ENCODE measurements at places on chromosomes 7 and 10. TPM values are rescaled to one million over a fixed set of nuclear protein-coding genes. Genes with fewer than 3 reads are reported as not detected.

The ACSL5 gene
- total RNA-seq, result 22.7 TPM

The ASB10 gene
- total RNA-seq, result not detected

The CLEC2L gene
- not detected for total RNA-seq

The SPDYE8 gene
- not detected for total RNA-seq

The COL13A1 gene
- 33.6 TPM for total RNA-seq

The CYTH3 gene
- 10.0 TPM for total RNA-seq

The PILRA gene
- not detected for total RNA-seq

The TMEM236 gene
- total RNA-seq, result 0.11 TPM

The FEZF1 gene
- not detected for total RNA-seq

The RBP3 gene
- total RNA-seq, result not detected

The CLDN15 gene
- 3.6 TPM for total RNA-seq

The TRIM73 gene
- total RNA-seq, result 0.67 TPM

The WNT2 gene
- total RNA-seq, result not detected

The GRM3 gene
- total RNA-seq, result not detected

The OPALIN gene
- not detected for total RNA-seq

The HUS1 gene
- 19.2 TPM for total RNA-seq

- DNase-seq, result no peak
Measured at GRCh38 chr7:21671859-21672258, 129.0 kb downstream of the DNAH11 start.

- no peak for DNase-seq
Measured at GRCh38 chr10:84224411-84225028, 824 bp downstream of the LRIT2 start.

DNA sequence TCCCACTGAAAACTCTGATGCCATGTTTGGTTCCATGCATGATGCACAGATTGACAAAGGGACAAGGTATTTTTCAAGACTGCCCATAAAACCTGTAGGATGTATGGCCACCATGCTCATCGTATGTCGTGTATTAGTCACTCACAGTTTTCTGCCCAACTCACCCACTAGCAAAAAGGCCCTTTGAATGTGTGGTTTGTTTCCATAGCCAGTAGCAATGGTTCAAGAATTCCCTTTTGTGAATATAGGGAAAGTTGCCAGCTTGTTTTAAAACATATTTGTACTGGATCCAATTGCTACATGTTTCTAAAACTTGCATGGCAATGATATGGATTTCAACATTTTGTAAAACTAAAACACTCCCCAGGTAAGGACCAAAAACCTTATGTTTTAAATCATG is 280.9 kb upstream of the YAE1 start:
- DNase-seq, result no peak

GRCh38 chr10:6722616-6723004 is 142.5 kb upstream of the PRKCQ start:
- DNase-seq, result peak; percentile 19

- no peak for DNase-seq
Measured at GRCh38 chr7:95867309-95867708, 95.0 kb downstream of the DYNC1I1 start.

DNA sequence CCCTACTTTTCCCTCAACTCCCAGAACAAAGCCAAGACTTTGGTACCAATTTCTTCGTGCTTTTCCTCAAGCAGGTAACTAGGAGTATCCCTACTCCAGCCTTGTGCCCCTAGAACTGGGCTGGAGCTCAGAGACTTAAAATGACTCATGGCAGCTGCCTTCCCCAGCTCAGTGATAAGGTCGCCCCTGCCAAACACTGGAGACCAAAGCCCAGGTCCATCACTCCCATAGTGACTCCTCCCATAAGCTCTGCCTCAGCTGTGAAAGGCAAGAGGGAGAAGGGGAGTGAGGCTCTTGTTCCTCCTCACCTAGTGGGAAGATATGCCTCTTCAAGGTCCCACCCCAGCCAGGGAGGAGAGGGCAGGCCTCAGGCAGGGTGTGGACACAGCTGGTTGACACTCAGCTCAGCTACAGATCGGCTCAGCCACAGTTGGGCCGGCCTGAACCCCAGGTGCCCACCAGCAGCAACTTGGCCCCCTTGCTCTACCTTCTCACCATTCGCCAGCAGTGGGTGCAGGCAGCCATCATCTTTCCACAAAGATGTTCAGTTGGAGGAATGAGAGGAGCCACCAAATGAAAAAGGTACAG is 13.8 kb upstream of the CYREN start:
- no peak for DNase-seq

DNA sequence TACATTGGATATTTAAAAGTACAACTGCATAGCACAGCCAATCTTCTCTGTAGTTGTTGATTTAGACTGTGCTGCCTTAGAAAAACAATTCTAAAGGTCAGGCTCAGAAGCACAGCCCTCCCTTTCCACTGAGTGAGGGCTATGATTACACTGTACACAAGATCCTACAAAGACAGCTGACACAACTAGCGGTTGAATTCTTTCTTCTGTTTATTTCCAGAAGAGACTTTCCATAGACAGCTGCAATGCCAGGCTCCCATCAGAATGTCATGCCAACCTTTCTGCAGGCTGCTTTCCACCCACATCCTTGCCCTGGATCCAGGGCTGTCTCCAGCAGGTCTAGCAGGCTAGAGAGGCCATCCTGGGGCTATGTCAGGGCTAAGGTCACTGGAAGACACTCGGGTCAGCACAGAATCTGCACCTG is 39.3 kb downstream of the FAM13C start:
- no peak for DNase-seq

- DNase-seq, result no peak
Measured at GRCh38 chr7:132653366-132653930, 77.2 kb upstream of the PLXNA4 start.

DNA sequence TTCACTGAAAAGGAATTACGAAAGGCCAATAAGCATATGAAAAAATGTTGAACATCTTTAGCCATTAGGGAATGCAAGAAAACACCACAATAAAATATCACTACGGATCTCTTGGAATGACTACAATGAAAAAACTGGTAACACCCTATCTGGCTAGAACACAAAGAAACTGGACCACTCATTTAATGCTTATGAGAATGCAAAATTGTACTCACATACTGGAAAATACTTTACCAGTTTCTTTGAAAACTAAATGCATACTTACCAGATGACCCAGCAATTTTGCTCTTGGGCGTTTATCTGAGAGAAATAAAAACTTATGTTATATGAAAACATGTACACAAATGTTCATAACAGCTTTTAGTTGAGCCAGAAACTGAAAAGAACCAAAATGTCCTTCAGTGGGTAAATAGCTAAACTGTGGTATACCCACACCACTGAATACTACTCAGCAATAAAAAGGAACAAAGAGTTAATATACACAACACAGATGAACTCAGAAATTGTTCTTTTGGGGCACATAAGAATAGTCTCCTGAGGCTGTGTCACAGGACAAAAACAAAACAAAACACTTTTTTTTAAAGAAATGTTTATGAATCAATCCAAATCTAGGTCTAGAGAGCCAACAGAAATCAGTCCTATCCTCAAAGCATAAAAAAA is 23.5 kb downstream of the CNOT4 start:
- DNase-seq, result no peak

- no peak for DNase-seq
Measured at GRCh38 chr7:43362652-43363034, 220.3 kb upstream of the STK17A start.

GRCh38 chr10:70809011-70809611 is 6.6 kb upstream of the SGPL1 start:
- DNase-seq, result no peak

GRCh38 chr10:121291376-121291775 is 306.9 kb downstream of the FGFR2 start:
- no peak for DNase-seq

- no peak for DNase-seq
Measured at GRCh38 chr7:2271273-2272026, 29.4 kb downstream of the NUDT1 start.

GRCh38 chr10:131929122-131929845 is 28.5 kb downstream of the PPP2R2D start:
- no peak for DNase-seq

DNA sequence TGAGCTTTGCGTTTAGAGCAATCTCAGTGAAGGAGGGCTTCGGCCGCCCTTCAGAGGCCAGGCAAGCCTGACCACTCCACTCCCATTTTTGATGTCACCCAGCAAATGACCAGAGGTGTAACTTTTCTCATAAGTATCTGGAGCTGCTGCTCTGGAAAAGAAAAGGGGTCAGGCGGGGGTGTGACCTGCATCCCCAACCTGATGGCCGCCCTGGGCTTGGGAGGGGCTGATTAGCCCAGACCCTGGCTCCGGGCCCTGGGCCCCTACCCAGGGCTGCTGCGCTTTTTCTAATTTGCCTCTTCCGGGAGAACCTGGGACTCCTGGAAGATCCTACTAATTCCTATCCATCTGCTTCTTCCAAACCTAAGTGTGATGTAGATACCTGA is 9.6 kb upstream of the EBF3 start:
- DNase-seq, result no peak

GRCh38 chr10:47356708-47357107 is 8.5 kb downstream of the RBP3 start:
- no peak for DNase-seq

DNA sequence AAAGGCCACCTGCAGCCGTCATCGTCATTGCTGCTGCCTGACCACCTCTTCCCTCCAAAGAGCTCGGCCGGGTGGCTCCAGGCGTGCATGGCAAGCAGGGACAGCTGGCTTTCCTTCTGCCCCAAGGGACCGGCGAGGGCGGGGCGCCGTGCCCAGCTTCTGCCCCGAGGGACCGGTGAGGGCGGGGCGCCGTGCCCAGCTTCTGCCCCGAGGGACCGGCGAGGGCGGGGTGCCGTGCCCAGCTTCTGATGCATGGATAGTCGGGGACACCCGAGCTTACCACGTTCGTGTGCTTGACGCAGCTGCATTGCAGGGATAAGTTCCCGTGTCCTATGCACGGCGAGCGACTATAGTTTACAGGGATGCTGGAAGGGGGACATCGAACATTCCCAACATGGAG is 27.0 kb downstream of the CFAP46 start:
- DNase-seq, result no peak

GRCh38 chr10:86286236-86287109 is 80.1 kb downstream of the GRID1 start:
- no peak for DNase-seq

GRCh38 chr10:113980408-113981087 is 63.1 kb upstream of the ADRB1 start:
- DNase-seq, result no peak

GRCh38 chr10:65846541-65846940 is 1079.3 kb upstream of the LRRTM3 start:
- no peak for DNase-seq

DNA sequence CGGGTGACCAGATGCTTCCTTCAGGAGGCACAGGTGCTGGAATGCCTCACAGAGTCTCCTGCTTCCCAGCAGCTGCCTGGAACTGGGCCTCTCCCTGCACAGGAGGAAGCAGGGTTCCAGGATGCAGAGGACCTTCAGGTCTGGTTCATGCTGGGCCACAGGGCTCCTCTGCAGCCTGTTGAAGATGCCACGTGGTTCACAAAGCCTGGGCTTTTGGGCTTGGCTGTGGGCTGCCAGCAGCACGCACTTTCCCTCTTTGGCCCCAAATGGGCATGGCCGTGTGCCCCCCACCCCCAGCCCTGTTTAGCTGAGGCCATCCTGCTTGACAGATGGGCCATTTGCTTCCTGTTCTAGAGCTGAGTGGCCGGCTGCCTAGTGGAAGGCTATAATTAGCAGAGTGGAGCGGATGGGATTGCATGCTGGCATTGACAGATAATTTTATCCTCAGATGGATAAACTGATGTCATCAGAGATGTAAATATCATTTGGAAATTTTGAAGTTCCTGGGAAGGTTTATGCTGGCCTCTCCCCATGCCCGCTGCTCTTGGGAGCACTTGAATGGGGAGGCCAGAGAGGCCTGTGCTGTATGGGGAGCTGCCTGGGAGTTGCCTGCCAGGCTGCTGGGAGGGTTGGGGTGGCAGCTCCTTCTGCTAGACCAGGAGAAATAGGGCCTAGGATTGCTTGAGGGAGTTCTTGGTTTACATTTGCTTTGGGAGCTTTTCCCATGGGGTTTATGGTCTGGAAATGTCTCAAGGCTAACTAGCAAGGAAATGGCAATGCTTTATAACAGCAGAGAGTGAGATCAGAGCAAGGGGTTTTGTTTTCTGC is 28.2 kb downstream of the TSPAN15 start:
- DNase-seq, result no peak

DNA sequence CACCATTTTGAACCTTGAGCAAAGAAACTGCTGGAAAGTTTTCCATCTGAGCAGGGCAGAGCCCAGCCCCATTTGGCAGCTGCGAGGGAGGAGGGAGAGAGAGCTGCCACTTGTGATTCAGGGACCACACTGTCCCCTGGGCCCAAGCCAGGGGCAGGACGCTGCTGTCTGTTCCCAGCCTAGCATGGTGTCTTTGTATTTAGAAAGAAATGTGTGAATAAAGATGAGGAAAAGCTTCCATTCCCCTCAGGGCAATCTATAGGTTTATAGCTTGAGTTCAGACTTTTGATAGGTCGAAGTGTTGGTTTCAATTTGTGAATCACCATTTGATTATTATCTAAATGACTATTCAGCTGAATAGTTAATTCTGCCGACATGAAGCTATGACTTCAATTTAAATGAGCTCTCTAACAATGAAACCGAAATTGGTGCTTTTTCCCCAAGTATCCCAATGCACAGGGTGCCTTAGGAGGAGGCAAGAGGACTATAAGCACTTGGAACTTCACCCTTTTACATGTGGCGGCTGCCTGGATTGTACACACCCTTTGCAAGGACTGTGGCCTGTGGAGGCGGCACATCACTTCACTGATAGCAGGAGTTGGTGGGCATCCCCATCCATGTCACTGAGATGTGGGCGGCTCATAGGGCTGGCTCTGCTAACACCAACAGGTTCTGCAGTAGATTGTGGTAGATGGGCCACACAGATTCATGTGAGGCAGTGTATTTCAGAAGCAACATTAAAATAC is 223.5 kb downstream of the CCDC3 start:
- no peak for DNase-seq

GRCh38 chr10:132869621-132870020 is 72.7 kb downstream of the CFAP46 start:
- DNase-seq, result no peak
